ENCODE measurements at places on chromosomes 13 and 19. TPM values are rescaled to one million over a fixed set of nuclear protein-coding genes. Genes with fewer than 3 reads are reported as not detected.

DNA sequence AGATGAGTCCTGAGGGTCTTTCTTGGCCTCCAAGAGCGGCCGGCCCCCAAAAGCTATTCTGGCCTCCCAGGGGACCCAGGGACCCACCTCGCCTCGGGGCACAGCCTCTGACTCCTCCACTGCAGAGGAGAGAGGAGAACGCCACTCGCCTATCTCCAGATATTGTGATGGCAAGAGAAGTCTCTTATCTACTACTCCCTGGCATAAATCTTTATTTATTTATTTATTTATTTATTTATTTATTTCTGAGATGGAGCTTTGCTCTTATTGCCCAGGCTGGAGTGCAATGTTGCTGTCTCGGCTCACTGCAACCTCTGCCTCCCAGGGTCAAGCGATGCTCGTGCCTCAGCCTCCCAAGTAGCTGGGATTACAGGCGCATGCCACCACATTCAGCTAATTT lies 11.0 kb downstream of the SLC7A9 start:
- H3K27me3 ChIP-seq: no peaks in the 10 kb centered on the region
- no peaks in the 10 kb centered on the region for H3K36me3 ChIP-seq
- H3K4me3 ChIP-seq: no peak overlapping the region
- no peak for DNase-seq
- no peaks in the 10 kb centered on the region for H3K4me1 ChIP-seq

DNA sequence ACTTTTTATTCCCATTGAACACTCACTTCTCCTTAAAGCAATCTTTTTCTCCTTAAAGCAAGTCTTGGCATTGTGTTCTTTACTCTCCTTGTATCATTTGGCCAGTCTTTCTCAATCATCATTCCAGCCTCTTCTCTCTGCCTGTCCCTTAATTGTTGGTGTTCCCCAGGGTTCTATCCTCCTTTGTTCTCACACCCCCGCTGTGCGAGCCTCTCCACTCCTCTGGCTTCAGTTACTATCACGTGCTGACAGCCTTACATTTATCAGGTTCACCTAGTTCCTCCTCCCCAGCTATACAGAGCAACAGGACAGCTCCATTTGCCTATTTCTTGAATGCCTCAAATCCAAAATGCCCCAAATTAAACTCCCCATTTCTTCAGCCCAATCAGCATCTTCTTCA lies 24.6 kb downstream of the CYSLTR2 start:
- no peaks in the 10 kb centered on the region for H3K4me1 ChIP-seq
- no peaks in the 10 kb centered on the region for H3K27me3 ChIP-seq
- no peaks in the 10 kb centered on the region for H3K36me3 ChIP-seq
- H3K4me3 ChIP-seq: no peak overlapping the region

GRCh38 chr19:50983625-50984292 lies at the start of gene KLK7:
Gene KLK7, minus strand, starts transcription at chr19:50983917. Its CDS starts 1,518 bp downstream, at chr19:50982399.
- no peaks in the 10 kb centered on the region for H3K36me3 ChIP-seq
- no peaks in the 10 kb centered on the region for H3K4me1 ChIP-seq
- H3K27me3 ChIP-seq: peaks cover 34% of the 10 kb centered on the region
- DNase-seq: peak; percentile 34
- H3K4me3 ChIP-seq: no peak within 1 kb of the TSS

- no peaks in the 10 kb centered on the region for H3K27me3 ChIP-seq
- no peak for DNase-seq
- no peak overlapping the region for H3K4me3 ChIP-seq
- H3K4me1 ChIP-seq: no peaks in the 10 kb centered on the region
- no peaks in the 10 kb centered on the region for H3K36me3 ChIP-seq
These were observed 336.0 kb downstream of the SUCLA2 start for GRCh38 chr13:47665043-47665442.

DNA sequence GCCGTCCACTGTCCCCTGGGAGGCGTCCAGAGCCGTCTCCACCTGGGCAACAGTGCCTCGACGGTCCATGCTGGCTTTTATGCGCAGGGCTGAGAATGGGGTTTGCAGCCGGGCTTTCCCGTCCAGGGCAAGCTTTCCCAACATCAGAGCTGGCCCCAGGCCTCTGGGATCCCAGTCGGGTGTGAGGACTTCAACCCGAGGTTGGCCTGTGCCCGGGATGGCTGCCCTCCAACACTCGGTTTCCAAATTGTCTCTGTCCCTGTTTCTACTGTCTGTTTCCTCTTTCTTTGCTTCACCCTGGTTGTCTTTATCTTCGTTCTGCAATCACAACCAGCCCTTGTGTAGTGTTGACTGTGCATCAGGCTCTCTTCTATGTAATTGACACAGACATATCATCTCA lies at the start of gene IFNL4:
IFNL4 (minus strand) TSS at position 51 of the 400 bp plus-strand sequence.
- no peak within 1 kb of the TSS for H3K27ac ChIP-seq
- no peaks in the 10 kb centered on the region for H3K4me1 ChIP-seq
- DNase-seq: no peak
- H3K4me3 ChIP-seq: peak within 1 kb of the TSS; percentile 21
- no peaks in the 10 kb centered on the region for H3K36me3 ChIP-seq
- peaks cover 52% of the 10 kb centered on the region for H3K27me3 ChIP-seq

- no peak overlapping the region for H3K27ac ChIP-seq
- no peak overlapping the region for H3K4me3 ChIP-seq
- no peak for DNase-seq
- no peaks in the 10 kb centered on the region for H3K27me3 ChIP-seq
- peaks cover 20% of the 10 kb centered on the region for H3K36me3 ChIP-seq
These were observed 113.2 kb downstream of the MYCBP2 start for GRCh38 chr13:77213644-77214043.

DNA sequence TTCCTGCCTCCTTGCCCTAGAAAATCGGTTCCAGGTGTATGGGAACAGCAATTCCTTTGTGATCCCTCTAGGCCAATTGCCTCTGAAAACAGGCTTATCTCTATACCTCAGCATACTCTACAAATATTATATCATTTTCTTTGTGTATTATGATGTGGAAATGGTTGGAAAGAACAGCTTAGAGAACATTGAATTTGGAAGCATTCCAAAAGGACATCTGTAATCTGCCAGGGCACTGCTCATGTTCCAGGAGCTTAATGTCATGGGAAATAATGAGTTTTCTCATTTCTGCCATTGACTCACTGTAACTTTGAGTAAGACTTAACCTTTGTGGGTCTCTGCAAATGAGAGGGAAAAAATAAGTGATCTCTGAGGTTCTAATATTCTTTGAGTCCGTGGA lies 147.3 kb downstream of the UFM1 start:
- no peak overlapping the region for H3K4me3 ChIP-seq
- H3K4me1 ChIP-seq: no peaks in the 10 kb centered on the region
- H3K36me3 ChIP-seq: no peaks in the 10 kb centered on the region
- H3K27me3 ChIP-seq: no peaks in the 10 kb centered on the region
- no peak overlapping the region for H3K27ac ChIP-seq

DNA sequence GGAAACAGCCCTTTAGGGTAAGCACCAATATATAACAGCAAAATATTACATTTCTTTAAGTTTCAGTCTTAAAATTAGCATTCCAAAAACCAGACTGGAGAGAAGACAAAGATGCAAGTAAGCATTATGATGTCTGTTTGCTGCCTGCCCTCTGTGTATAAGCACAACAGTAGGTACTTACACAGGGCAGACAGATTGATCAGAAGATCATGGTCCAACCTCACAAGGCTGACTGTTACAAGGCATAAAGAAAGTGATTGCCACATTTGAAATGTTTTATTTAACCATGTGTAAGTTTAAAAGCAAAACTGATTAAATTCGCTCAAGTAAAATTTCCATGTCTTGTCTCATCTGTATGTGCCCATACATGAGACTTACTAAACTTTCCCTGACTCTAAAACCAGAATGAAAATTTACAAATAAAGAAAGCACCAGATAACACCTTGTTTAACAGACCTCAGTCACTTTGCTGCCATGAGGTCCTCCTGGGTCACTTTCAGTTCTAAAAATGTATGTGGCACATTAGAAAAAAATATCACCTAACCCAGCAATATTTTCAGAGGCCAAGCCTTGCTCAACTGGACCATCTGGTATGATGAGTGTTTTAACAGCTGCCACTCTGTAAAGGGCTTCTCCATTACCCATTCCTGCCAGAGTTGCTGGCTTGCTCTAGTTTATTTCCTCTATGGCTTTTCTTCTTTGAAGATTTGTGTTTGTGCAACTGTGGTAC lies 297.0 kb downstream of the RBM26 start:
- no peak overlapping the region for H3K4me3 ChIP-seq
- H3K36me3 ChIP-seq: no peaks in the 10 kb centered on the region
- no peak overlapping the region for H3K27ac ChIP-seq
- no peaks in the 10 kb centered on the region for H3K4me1 ChIP-seq
- H3K27me3 ChIP-seq: no peaks in the 10 kb centered on the region
- DNase-seq: no peak

DNA sequence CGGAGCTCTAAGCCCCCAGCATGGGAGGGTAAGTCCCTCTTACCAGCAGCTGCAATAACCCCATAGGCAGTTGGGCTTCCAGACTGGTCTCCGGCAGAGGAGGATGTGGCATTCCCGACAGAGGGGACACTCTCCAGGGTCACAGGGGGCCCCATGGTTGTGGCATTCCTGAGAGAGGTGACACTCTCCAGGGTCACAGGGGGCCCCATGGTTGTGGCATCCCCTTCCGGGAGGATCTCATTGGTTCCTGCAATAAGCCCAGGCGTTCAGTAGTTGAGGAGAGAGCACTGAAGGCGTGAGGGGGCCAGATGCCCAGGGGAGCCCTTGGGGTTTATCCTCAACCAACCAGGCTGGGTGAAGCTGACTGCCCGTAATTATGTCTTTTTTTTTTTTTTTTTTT lies 5.4 kb downstream of the CD320 start:
- H3K27me3 ChIP-seq: no peaks in the 10 kb centered on the region
- no peak overlapping the region for H3K27ac ChIP-seq
- H3K4me1 ChIP-seq: no peaks in the 10 kb centered on the region

GRCh38 chr13:106393776-106394175 lies 141.7 kb downstream of the EFNB2 start:
- no peak for DNase-seq
- no peak overlapping the region for H3K4me3 ChIP-seq
- H3K36me3 ChIP-seq: no peaks in the 10 kb centered on the region
- H3K4me1 ChIP-seq: no peaks in the 10 kb centered on the region
- H3K27ac ChIP-seq: no peak overlapping the region

DNA sequence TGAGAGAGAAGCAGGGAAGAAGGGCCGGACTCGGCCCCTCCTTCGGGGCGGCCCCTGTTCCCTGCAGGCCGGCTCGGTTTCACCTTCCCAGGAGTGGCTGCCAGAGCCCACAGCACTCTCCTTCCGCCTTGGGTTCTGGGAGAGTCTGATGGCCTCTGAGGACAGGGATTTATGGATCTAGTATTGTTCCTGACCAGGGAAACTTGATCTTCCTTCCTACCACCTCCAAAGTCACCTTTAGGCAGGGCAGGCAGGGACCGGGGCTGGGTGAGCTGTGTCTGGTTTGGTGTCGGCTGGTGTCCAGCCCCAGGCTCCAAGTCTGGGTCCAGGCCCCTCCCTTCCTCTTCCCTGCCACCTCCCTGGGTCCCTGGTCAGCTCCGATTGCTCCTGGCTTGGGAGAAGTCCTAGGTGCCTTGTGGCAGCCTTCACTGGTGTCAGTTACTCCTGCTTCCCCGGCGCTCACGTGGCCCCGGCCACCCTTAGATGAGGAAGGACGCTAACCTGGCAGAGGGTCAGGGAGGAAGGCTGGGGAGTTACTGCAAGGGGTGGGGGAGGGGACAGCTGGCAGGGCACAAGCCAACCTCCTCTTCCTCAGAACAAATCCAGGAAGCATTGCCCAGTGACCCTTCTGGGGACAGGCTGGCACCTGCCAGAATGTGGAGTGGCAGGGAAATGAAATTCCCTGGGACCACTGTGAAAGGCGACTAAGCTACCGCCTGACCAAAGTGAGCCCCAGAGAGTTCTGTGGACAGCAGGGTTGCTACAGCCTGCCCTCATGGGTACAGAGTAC lies 18.8 kb downstream of the RFX1 start:
- H3K27ac ChIP-seq: peak overlapping the region; percentile 83
- DNase-seq: no peak
- no peaks in the 10 kb centered on the region for H3K4me1 ChIP-seq
- no peaks in the 10 kb centered on the region for H3K36me3 ChIP-seq

DNA sequence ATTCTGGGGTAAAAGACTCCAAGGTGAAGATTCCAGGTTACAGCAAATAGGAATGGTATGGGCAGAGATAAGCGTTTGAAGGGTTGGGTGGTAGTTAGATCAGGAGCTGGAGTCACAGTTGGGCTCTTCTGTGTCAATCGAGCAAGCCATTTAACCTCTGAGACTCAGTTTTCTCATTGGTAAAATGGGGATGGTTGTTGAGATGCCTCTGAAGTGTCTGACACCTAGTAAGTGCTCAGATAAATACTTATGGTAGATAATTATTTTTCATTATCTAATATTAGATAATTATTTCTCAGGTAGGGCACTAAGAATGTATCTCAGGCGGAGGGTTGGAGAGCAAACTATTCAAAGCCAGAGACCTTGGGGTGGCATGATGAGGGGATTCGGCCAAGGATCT lies 7.8 kb downstream of the LTBP4 start:
- H3K27ac ChIP-seq: peak overlapping the region; percentile 33
- no peak overlapping the region for H3K4me3 ChIP-seq
- peaks cover 27% of the 10 kb centered on the region for H3K27me3 ChIP-seq
- no peaks in the 10 kb centered on the region for H3K36me3 ChIP-seq
- peaks cover 35% of the 10 kb centered on the region for H3K4me1 ChIP-seq

- H3K27me3 ChIP-seq: peaks cover 58% of the 10 kb centered on the region
- H3K27ac ChIP-seq: peak overlapping the region; percentile 1
- no peak for DNase-seq
- H3K36me3 ChIP-seq: peaks cover 8% of the 10 kb centered on the region
- H3K4me3 ChIP-seq: peak overlapping the region; percentile 54
These were observed 10.4 kb downstream of the EPS8L1 start for GRCh38 chr19:55085923-55086715.

FLT1 gene
- total RNA-seq: 8.4 TPM

EXOC3L2 gene
- not detected for total RNA-seq

ERICH4 gene
- not detected for total RNA-seq

ANGPTL8 gene
- not detected for total RNA-seq

BCL3 gene
- total RNA-seq: 69.0 TPM

KLK3 gene
- not detected for total RNA-seq
